NCI-H1092 treated with DMSO at 0.1 percent for 48 hours (cell line): ENCODE measurements at places on chromosomes 4 and X.
A peak's percentile ranks its signal among the peaks of the same experiment; 100 is the strongest.

- DNase-seq: peak; percentile 13
Observed at GRCh38 chrX:129759576-129760061, 20.1 kb upstream of the SASH3 start.

DNA sequence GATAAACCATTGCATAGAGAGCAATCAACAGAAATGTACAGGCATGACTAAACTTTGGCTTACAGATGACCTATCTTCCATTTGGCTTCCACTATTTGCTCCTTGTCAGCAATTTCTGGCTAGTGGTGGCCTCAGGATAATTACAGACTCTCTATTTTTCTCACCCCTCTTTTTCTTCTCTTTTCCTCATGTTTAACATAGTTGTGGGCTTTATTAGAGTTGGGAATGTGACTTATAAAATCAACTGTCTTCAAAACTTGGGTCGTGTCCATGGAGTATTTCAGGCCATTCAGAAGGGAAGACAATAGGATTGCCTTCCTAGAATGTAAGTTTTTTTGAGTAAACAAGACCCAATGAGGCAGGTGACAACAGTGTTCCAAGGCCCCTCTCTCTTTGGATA, 236.2 kb downstream of the FRAS1 start:
- no peak for DNase-seq

- DNase-seq: no peak
Observed at GRCh38 chr4:95547715-95548471, 880 bp downstream of the UNC5C start.

GRCh38 chrX:129686422-129686948, 31.7 kb upstream of the APLN start:
- DNase-seq: no peak

- DNase-seq: no peak
Observed at GRCh38 chr4:37562592-37562991, 123.6 kb downstream of the RELL1 start.

DNA sequence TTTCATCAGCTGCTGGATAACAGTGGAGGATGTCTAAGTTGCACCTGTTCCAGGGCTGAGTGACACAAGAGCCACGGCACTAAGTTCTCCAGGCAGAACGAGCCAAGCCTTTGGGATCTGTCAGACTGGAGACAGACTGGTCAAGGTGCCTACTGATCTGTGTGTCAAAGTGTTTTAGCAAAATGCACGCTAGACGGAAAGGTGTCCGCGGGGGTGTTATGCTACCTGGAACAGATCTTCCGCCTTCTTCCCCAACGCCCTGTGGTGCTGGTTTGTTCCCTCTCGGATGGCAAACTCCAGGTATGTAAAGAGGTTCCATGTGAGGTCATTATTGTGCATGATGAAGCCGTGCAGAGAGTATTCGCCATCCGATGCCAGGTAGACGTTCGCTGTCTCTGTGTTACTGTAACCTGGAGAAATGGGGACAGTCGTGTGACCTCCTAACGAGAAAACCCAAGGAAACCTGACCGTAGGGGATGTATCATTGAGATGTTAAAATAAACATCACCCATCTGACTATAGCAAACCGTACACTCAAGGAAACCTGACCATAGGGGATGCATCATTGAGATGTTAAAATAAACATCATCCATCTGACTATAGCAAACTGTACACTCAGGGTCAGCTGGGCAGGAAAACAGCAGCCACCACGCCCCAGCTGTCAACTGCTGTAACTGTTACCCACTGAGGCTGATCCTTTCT, 29.7 kb upstream of the SLC25A6 start:
- no peak for DNase-seq

GRCh38 chrX:49165901-49166881, 3.6 kb downstream of the MAGIX start:
- peak; percentile 94 for DNase-seq

DNA sequence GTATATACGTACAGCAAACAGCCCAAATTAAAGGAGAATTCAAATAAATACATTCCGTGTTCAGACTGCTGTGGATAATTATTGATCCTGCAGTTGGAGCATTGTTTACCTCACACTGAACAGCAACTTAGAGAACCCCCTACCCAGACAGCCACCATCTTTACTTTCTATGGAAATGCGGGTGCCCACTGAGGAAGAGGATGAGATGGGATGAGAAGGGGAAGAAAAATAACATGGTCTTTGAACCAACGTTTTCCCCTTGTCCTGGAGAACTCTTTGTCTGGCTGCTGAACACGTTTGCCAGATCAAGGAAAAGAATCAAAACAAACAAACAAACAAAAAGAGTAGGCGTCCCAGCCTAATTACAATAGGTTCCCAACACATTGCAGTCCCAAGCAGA, 1.5 kb downstream of the TSPAN5 start:
- DNase-seq: no peak

- DNase-seq: no peak
Observed at GRCh38 chrX:140505421-140506337, 810 bp upstream of the SOX3 start.

GRCh38 chr4:121408-122084, 2.8 kb upstream of the ZNF718 start:
- no peak for DNase-seq

DNA sequence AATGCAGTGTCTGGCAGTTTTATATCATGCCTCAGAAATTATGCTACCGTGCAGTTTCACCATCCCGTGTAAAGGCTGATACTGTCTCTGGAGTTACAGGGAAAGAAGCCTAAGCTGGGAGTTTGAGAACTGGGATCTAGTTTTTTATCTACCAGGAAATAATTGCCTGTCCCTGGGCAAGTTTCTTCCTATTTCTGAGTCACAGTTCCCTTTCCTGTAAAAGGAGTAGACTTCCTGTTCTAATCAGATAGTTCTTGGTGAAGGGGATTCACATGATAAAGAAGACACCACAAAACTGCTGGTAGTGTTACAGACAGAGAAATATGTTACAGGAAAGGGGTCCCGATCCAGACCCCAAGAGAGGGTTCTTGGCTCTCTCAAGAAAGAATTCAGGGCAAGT, 17.1 kb downstream of the HERC3 start:
- no peak for DNase-seq

DNA sequence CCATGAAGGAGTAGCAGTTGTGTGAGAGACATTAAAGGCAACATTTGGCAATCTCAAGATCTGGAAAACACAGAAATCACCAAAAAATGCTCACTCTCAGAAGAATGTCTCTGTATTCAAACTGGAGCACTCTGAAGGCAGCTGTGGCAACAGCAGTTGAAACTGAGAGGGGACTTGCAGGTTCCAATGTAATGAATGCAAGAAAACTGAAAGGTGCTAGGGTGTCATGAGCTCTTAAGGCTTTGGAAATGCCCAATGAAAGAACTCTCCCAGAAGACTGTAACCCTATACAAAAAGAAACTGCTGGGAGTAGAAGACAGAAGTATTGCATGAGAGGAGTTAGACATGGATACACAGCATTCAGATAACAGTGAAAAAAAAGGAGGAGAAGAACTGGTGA, 118.2 kb upstream of the HTR2C start:
- no peak for DNase-seq

DNA sequence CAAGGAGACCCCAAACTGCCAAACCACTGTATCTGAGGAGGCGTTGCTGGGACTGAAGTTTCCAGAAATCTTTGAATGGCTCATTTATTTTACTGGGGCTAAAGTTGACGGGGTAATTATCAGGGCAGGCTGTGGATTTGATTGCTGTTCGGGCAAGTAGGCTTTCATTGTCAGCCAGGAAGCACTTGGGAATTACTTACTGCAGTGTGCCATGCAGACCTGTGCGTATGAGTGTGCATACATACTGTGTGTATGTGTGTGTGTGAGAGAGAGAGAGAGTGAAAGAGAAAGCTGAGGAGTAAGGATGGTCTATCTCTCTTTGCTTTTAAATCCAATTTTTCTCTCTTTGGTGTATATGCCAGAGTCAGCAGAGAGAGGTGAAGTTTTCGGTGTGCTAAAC, 122.7 kb downstream of the NPNT start:
- DNase-seq: no peak

DNA sequence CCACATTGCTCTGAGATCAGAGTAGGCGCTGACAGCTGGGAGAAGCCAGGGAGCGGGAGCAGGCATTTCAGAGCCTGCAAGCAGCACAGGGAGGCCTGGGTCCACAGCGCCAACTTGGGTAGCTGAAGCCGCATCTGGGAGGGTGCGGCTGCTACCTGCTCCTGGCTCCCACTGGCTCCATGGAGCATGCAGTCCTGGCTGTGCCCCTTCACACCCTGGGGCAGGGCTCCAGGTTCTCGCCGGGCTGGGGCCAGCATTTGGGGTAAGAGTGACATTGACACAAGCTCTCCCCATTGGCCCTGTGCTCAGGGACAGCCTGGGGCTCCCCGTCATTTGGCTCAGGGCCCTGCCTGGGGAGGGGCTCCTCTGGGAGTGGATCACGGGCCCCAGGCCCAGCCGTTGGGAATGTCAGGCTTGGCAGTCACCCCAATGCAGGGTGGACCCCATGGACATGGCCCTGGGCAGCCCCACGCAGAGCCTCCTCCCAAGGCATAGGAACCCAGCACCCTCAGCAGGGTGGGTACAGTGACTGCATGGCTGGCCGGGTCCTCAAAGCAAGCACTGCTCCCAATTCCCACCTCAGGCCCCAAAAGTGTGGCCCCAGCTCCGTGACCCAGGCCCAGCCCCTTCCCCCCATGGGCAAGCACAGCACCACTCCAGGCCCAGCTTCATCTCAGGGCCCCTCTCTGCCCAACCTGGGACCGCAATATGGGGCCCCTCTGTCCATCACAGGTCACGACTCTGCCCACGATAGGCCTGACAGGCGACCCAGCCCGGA, 82.4 kb downstream of the PRDM5 start:
- no peak for DNase-seq

DNA sequence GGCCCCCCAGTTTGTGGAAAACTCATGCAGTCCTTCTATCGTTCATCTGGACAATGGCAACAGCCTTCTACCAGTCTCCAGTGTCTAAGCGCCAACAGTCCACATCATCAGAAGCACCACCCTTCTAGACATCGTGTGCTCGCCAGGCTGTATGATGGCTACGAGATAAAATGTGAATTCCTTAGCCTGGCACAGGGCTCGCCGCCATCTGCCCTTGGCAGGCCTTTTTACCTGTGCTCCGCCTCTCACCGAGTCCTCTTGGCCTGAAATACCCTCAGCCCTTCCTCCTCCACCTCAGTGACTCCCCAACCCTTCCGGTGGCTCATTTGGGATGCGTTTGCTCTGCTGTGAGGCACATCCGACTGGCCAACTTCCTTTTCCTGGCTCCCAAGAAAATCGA, 15.9 kb upstream of the STS start:
- no peak for DNase-seq

- no peak for DNase-seq
Observed at GRCh38 chrX:104108955-104109354, 3.4 kb upstream of the ZCCHC18 start.

- DNase-seq: peak; percentile 66
Observed at GRCh38 chrX:15564981-15565579, 35.7 kb downstream of the ACE2 start.

DNA sequence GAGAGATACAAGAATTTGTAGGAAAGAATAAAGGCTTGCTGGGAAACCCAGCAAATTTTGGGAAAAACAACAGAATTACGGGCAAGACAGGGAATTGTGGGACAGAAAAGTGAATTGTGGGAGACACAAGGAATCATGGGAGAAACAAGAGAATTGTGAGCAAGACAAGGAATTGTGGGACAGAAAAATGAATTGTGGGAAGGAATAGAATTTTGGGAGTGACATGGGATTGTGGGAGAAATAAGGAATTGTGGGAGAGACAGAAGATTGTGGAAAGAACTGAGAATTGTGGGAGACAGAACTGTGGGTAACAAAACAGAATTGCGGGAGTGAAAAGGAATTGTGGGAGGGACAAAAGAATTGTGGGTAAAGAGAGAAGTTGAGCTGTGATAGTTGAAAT, 1.2 kb upstream of the HCCS start:
- no peak for DNase-seq

GRCh38 chr4:79445371-79445781, 37.3 kb upstream of the GK2 start:
- DNase-seq: peak; percentile 78

DNA sequence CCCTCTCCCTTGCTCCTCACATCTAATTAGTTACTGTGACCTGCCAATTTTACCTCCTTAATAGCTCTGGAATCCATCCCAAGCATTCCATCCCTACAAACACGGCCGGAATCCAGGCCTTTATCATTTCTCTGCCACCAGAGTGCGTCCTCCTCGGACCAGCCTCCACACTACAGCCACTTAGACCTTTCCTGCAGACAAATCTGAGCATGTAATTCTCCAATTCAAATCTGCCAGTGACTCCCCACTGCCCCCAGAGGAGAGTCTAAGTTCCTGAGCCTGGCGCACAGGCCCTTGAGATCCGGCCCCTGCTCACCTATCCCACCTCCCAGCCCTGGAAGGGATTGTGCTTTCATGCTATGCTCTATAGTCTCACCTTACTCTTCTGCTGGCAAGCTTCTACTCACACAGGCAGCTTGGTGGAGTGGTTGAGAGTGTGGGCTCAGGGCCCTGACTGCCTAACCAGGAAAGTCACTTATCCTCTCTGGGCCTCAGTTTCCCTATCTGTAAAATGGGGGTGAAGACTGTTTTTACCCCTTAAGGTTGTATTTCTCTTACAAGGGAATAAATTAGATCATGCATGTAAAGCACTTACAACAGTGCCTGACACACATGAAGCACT, 31.2 kb downstream of the PJA1 start:
- peak; percentile 27 for DNase-seq

- no peak for DNase-seq
Observed at GRCh38 chr4:158122501-158122900, 50.3 kb downstream of the GASK1B start.

- no peak for DNase-seq
Observed at GRCh38 chr4:85142451-85142850, 176.0 kb upstream of the WDFY3 start.

GRCh38 chr4:173318240-173318639, 15.9 kb downstream of the HMGB2 start:
- DNase-seq: no peak

- no peak for DNase-seq
Observed at GRCh38 chr4:84814094-84814750, 152.3 kb downstream of the WDFY3 start.

GRCh38 chr4:138236037-138236436, 6.1 kb downstream of the SLC7A11 start:
- DNase-seq: no peak

DNA sequence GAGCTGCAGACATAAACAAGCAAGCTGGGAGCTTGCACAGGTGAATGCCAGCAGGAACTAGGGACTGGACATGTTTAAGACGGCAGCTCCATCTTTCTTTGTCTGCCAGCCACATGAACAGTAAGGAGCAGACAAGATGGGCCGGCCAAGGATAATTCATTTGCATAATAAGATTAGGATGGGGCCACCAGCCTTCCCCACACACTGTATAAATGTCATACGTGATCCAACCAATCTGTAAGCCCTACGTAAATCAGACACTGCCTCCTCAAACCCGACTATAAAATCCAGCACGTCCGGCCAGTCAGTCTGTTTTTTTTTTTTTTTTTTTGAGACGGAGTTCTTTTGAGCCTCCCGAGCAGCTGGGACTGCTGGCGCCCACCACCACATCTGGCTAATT, 75.6 kb upstream of the BOD1L1 start:
- no peak for DNase-seq

GRCh38 chr4:47213971-47214370, 182.6 kb downstream of the GABRB1 start:
- DNase-seq: no peak
